ENCODE measurements at places on chromosomes 12 and 14. TPM values are rescaled to one million over a fixed set of nuclear protein-coding genes. Genes with fewer than 3 reads are reported as not detected.

The MYF5 gene
- total RNA-seq: not detected

The WSCD2 gene
- not detected for total RNA-seq

The TBX3 gene
- 32.1 TPM for total RNA-seq

The CLEC14A gene
- 167 TPM for total RNA-seq

The APEX1 gene
- 174 TPM for total RNA-seq

The VRK1 gene
- 20.3 TPM for total RNA-seq

The PMCH gene
- total RNA-seq: not detected

The AKAP3 gene
- 1.3 TPM for total RNA-seq

The ESRRB gene
- total RNA-seq: not detected

The TSHR gene
- total RNA-seq: not detected

The SLC7A7 gene
- total RNA-seq: 12.6 TPM

The CCDC63 gene
- not detected for total RNA-seq

The MTA1 gene
- 33.2 TPM for total RNA-seq

The CDH24 gene
- 16.7 TPM for total RNA-seq

The POLE gene
- total RNA-seq: 21.3 TPM

The ENDOU gene
- not detected for total RNA-seq

The ADIPOR2 gene
- total RNA-seq: 24.8 TPM

The GPR84 gene
- total RNA-seq: not detected

The CYP46A1 gene
- total RNA-seq: 0.15 TPM
